ENCODE measurements at places on chromosomes 7 and 10.

DNA sequence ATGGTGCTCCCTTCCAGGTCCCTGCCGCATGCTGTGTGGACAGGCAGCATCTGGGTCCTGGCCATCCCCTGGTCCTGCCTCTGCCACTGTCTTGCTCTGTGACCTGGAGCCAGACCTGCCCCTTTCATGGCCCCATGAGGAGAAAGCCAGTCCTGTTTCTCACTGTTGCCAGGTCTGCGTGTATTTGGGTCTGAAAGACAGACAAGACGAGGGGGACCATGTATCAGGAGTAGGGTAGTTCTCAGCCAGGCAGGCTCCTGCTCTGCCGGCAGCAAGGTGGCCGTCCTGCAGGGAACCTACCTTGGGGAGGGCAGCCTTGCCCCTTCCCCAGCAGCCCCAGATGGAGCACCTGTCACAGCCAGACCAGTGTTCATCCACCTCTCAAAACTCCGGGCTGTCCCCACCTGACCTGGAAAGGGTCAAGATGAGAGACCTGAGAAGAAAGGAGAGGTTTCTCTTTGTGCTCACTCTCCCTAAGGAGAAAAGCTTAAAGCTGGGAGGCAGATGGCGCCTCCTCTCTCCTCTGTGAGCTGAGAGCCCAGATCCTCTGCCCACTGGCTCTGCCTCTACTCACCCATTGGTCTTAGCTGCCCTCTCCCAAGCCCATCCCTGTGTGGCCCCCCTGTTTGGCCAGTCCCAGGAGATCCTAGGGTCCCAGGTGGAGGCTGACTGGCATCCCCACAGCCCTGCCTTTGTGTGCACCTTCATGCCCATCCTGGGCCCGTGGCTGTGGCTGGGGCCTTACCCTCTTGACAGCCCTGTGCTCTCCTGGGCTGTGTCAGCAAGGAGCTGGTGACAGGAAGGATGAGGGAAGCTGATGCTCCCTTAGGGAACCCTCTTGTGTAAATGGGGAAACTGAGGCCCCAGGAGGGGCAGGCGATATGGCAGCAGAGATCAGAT lies 116.1 kb upstream of the PCBD1 start:
- no peak for DNase-seq

GRCh38 chr7:27116962-27117886 lies 13.3 kb downstream of the HOXA4 start:
- no peak for DNase-seq

GRCh38 chr7:102424129-102424551 lies 9.2 kb upstream of the ORAI2 start:
- no peak for DNase-seq

- no peak for DNase-seq
Observed at GRCh38 chr7:84083846-84084245, 110.7 kb downstream of the SEMA3A start.

GRCh38 chr7:2864999-2865670 lies 21.0 kb upstream of the GNA12 start:
- no peak for DNase-seq
